B cell (primary cell): ENCODE measurements at places on chromosomes 11 and 22.

DNA sequence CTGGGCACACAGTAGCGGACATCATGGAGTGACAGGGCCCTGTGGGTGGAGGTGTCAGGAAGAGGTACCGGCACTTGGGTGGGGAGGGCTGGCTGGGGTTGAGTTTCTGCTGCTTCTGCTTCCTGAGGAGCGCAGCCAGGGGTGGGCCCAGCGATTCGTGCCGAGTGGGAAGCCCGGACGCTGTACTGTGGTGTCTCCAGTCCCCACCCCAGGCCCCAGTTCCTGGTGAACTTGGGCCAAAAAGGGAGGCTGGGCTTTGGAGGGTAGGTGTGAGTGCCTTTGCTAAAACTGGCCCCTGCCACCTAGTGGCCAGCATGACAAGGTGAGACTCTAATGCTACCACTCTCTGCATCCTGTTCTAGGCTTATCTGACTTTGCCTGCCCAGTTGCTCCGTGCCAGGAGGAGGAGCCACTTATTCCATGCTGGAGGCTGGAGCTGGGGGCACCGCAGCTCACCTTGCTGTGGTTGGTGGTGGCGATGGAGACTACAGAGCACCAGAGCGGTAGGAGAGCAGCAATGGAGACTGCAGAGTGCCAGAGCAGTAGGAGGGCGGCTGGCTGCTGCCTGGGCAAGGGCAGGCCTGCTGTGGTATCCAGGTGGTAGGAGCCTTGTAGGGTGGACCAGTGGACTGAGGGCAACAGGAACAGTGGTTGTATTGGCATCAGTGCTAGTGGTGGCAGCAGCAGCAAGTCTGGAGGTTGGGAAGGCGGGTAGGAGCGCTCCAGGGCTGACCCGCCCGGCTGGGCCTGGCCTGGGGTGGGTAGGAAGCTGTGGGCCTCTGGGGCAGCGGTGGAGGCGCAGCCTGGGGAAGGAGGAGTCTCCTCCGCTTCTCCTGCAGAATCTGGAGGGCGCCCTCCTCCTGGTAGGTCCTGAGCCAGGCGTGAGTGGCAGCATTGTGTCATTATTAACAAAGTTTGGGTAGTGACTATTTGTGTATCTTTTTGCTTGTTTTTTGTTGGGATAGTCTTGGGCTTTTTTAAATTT is 2.2 kb upstream of the RFPL2 start:
- peak; percentile 45 for DNase-seq

- peak; percentile 41 for DNase-seq
Observed at GRCh38 chr11:71563406-71563805, 2.0 kb upstream of the KRTAP5-10 start.

GRCh38 chr22:20810645-20811044 is 36.7 kb downstream of the SERPIND1 start:
- no peak for DNase-seq

DNA sequence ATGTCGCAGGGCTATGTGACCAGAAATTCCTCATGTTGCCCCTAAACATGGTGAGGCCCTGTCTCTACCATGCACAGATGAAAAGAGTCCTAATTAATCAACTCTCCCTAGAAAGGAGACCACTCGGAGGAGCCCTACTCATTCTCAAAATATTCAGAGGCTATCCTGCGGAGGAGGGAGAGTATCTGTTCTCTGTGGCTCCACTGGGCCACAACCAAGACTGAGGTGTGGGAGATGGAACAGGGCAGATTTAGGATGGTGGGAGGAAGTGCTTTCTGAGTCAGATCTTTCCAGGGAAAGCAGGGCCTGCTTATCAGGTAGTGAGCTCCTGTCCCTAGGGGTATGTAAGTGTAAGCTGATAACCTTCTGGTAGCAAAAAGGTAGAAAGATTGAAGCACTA is 37.0 kb upstream of the PRDM11 start:
- DNase-seq, result no peak

GRCh38 chr11:12827929-12828812 is 153.9 kb downstream of the TEAD1 start:
- DNase-seq, result no peak

- no peak for DNase-seq
Observed at GRCh38 chr11:93468290-93468689, 74.9 kb downstream of the SMCO4 start.

DNA sequence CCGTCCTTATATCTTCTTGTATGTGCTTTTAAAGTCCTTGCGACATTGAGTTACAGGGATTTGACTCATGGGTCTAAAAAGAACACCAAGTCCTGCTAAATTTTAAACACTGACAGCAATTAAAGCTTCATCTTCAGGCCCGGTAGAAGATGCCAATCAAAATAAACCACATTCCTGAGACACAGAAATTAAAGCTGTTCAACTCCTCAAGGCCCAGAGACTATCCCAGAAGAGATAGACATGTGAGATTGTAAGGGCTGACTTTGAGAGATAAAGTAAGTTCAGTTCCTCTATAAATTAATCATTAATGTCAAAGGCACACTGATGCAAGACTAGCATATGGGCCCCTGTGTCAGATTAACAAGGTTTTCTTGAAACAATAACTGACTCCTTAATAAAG is 49.8 kb downstream of the OSBPL5 start:
- no peak for DNase-seq

- DNase-seq, result no peak
Observed at GRCh38 chr22:37416827-37417226, 10.5 kb downstream of the ELFN2 start.

- DNase-seq, result no peak
Observed at GRCh38 chr22:37716708-37717107, 19.9 kb downstream of the TRIOBP start.

- DNase-seq, result no peak
Observed at GRCh38 chr22:45887202-45888131, 89.5 kb downstream of the WNT7B start.

- no peak for DNase-seq
Observed at GRCh38 chr11:45673441-45673840, 8.0 kb upstream of the CHST1 start.

GRCh38 chr22:42437488-42438292 is 5.5 kb upstream of the NFAM1 start:
- peak; percentile 90 for DNase-seq

DNA sequence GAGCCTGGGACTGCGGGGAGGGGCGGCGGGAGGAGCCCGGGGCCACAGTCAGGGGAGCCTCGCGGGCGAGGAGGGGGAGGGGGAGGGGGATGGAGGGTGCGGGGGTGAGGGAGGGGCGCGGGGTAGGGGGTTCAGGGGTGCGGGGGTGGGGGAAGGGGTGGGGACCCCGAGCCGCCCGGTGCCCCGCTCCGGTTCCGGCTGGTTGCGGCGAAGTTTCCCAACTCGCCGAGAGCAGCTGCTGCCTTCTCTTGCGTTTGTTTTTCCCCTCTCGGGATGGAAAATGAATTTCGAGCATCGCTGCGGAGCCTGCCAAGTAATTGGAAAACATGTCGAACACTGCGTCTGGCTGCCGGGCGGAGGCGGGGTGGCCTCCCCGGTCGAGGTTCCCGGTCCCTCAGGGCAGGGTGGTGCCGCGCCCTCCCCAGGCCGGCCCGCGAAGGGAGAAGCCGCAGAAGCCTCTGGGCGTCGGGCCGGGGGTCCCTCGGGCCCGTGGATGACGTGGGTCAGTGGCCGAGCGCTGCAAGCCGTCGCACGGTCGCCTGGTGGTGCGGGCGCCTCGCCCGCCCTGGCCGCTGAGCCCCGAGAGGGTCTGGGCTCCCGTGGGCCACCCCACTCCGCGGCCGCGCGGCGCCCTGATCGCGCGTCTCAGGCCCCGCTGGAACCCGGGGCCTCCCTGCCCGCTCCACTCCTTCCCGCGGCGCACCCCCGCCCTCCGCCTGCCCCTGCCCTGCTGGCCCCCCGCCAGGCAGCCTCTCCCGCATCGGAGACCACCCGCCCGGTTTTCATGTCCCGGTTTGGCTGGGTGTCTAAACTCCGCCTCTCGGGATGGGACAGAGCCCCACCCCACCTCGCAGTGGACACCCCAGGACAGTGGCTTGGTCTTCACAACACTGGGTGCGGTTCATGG is 12.1 kb downstream of the SPATA19 start:
- DNase-seq, result no peak

- DNase-seq, result no peak
Observed at GRCh38 chr11:131041331-131042040, 125.2 kb upstream of the SNX19 start.

DNA sequence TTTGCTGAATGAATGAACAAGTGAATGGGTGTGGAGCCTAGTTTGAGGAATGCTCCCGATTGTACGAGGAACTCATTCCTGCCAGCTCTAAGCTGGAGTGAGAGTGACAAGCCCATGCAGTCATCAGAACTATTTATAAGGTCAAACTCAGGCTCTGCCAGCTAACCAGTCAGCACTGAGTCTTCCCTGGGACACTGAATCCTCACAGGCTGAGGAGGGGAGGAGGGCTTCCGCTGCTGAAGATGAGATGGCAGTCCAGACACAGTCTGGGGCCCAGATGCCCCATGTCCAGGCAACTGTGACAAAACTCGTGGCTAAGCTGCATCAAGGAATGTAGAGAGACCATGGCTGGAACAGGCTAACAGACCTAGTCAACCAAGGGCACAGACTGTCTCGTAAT is 4.0 kb downstream of the LRP4 start:
- no peak for DNase-seq

DNA sequence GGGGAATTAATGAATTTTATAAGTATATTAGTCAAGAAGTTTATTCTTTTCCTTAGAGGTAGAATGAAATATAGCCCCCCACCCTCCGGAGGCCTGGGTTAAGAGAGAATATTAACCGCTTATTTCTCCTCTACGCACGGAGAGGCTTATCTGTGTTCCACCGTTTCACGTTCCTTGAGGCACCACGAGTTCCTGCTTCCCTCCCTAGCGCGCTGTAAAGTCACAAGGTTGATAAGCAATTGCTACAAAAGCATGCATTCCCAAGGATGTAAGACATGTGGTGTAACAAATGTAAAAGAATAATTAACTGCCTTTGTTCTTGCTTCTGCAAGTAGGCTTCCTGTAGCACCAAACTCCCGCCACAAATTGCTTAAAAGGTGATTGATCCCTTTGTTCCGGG is 1.5 kb upstream of the ANKRD42 start:
- no peak for DNase-seq

GRCh38 chr11:14894657-14895598 is 2.9 kb upstream of the CYP2R1 start:
- no peak for DNase-seq

- peak; percentile 70 for DNase-seq
Observed at GRCh38 chr22:23856721-23857605, 712 bp upstream of the SLC2A11 start.

DNA sequence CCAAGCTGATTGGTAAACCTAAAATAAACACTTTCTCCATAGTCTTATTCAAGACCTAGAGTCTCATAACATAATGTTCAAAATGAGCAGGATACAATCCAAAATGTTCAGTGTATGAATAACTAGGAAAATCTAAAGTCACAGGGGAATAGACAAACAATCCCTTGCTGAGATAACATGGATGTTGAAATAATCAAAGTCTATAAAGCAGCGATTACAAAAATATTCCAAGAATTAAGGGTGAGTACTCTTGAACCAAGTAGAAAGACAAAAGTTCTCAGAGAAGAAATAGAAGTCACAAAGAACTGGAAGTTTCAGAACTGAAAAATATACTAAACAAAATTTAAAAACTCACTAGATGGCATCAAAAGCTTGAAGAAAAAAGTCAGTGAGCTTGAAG is 561.0 kb downstream of the INSC start:
- DNase-seq, result no peak

DNA sequence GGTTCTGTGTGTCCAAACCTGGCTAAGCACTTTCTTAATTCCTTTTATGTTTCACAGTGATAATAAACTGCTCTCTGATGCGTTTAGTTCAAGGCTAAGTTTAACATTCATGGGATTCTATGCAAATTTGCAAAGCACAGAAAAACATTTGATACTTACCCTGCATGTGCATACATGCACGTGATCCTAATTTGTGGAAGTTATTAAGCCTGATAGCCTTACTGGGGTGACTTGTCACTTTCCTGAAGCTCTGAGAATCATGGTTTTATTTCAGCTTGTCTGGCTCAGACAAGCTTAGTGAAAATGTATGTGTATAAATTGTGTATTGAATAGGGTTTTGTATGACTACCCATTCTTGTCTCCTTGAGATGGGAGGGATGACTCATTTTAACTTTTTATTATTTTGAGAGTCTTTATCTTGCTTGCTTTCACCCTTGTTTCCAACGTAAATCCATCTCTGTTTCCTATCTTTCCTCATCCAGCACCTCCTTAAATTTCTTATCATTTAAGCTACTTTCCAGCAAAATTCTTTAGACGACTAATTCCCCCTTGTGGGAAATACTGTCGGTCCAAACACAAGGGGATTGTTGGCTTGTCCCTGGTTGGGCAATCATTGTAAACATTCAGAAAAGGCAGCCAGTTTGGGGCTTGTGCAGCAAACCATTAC is 167.1 kb downstream of the C11orf91 start:
- DNase-seq, result no peak

- DNase-seq, result no peak
Observed at GRCh38 chr11:8080069-8080670, 841 bp upstream of the TUB start.

- DNase-seq, result peak; percentile 58
Observed at GRCh38 chr11:3984896-3985295, 109.7 kb upstream of the RRM1 start.

DNA sequence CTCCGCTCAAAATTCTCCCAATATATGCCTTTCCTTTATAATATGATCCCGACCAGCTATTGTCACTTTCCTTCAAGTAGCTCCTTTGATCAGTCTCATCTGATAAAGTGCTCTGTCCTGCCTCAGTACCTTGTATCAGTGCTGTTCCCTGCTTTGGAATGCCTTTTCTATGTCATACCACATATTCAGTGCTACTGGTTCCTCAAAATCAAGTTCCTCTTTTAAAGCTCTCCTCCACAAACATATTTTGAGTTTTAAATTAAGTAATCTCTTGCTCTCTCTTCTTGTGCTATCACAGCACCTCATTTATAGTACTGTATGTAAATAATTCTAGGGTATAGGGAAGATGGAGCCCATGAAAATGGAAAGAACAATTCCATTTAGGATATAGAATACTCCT is 137.1 kb upstream of the CTSC start:
- DNase-seq, result no peak

GRCh38 chr22:36787204-36787988 is 11.5 kb upstream of the IFT27 start:
- DNase-seq, result no peak

DNA sequence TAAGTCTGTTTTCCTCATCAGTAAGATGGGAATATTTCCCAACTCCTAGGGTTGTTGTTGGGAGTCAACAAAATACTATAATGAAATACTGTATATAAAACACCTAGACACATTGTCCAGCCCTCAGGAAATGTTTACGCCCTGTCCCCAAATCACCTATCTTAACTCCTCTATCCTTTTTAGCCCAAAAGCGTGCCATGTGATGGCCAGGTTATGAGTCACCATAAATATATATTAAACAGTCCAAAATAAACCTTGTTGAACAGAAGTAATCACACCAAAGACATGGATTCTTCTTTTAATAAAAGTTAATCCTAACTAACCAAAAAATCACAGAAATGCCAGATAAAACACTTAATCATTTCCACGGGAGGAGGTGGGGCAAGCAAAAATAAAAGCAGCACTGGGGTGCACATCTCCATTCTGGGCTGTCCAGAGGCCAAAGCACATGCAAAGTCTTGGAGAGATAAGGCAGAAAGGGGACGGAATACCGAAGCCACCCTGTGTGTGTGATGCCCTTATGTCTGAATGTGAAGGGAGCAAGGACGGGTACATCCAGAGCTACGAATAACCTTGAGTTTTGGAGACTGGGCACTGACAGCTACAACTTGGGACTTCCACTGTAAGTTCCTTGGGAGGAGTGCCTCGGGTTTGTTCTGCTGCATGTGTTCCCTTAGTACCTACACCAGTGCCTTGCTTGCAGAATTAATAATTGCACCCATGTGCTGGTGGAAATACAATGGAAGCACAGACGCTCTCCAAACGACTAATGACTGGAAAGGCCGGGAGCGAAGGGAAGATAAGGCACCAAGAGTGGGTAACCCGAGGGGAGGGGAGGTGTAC is 1.1 kb downstream of the OSBP start:
- no peak for DNase-seq
